ENCODE measurements at places on chromosomes 1 and 21. TPM values are rescaled to one million over a fixed set of nuclear protein-coding genes. Genes with fewer than 3 reads are reported as not detected.

GRCh38 chr1:195804547-195804946 lies 803.7 kb downstream of the KCNT2 start:
- H3K36me3 ChIP-seq, result no peaks in the 10 kb centered on the region
- DNase-seq, result no peak
- H3K4me3 ChIP-seq, result no peak overlapping the region
- no peaks in the 10 kb centered on the region for H3K27me3 ChIP-seq
- H3K27ac ChIP-seq, result no peak overlapping the region
- no peaks in the 10 kb centered on the region for H3K4me1 ChIP-seq

The IL10 gene
- 0.19 TPM for polyA plus RNA-seq

- no peak overlapping the region for H3K4me3 ChIP-seq
- no peak for DNase-seq
- no peaks in the 10 kb centered on the region for H3K27me3 ChIP-seq
- no peaks in the 10 kb centered on the region for H3K36me3 ChIP-seq
- H3K27ac ChIP-seq, result no peak overlapping the region
These were observed 25.5 kb downstream of the GBP2 start for GRCh38 chr1:89100412-89100811.

The EDARADD gene
- polyA plus RNA-seq, result 6.0 TPM

DNA sequence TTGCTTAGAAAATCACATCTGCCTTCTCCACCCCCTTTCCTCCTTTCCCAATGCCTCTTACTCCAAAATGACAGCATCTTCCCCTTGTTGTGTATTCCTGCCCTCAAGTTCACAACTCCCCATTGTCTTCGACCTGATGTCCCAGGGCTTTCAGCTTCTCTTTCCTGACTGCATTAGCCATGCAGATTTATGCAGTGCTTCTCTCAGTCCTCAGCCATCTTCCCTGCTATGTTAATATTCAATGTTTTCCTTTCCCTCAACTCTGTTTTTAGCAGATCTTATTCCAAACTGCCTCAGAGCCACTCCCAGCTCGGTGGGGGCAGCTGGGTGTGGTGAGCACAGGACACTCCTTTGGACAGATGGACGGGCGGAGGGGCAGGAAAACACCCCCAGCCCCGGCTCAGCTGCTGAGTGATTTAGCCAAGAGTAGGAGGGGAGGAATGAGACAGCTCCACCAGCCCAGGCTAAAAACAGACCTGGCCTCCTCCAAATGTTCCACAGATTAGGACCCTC lies 71.0 kb downstream of the CD2 start:
- H3K27ac ChIP-seq, result no peak overlapping the region
- no peaks in the 10 kb centered on the region for H3K27me3 ChIP-seq
- H3K4me3 ChIP-seq, result no peak overlapping the region
- no peak for DNase-seq
- peaks cover 23% of the 10 kb centered on the region for H3K4me1 ChIP-seq

DNA sequence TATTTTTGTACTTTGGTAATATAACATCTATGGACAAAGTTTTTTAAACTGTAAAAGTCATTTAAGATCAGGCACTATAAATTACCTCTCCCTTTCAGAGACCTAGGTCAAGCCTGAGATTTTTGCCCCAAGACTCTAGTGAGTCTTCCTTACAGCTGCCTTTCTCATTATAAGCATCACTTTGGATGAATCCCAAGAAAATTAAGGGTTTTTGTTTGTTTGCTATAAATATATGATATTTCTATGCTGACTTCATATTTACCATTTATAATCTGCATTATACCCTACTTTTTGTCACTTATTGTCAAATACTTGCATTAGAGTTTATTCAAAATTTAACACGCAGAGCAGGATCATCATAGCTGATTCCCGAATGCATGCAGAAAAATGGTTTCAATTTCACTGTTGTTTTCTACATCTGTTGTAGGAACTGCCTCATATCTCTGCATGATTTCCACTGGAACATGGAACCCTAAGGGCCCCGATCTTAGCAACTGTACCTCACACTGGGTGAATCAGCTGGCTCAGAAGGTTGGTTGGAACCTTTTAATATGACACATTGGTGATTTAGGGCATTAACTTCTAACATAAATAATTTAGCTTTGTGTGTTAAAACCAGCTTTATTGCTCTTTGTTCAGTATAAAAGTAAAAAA lies 150.0 kb downstream of the ADGRL2 start:
- no peaks in the 10 kb centered on the region for H3K27me3 ChIP-seq
- H3K4me1 ChIP-seq, result no peaks in the 10 kb centered on the region
- no peaks in the 10 kb centered on the region for H3K36me3 ChIP-seq
- H3K4me3 ChIP-seq, result no peak overlapping the region
- no peak overlapping the region for H3K27ac ChIP-seq
- DNase-seq, result no peak

GRCh38 chr1:116693759-116694480 lies 26.4 kb upstream of the IGSF3 start:
- H3K4me3 ChIP-seq, result no peak overlapping the region
- no peaks in the 10 kb centered on the region for H3K36me3 ChIP-seq
- H3K27me3 ChIP-seq, result no peaks in the 10 kb centered on the region

- no peaks in the 10 kb centered on the region for H3K27me3 ChIP-seq
- no peaks in the 10 kb centered on the region for H3K36me3 ChIP-seq
- no peak overlapping the region for H3K4me3 ChIP-seq
- H3K4me1 ChIP-seq, result no peaks in the 10 kb centered on the region
- H3K27ac ChIP-seq, result no peak overlapping the region
These were observed 1312.2 kb downstream of the PLA2G4A start for GRCh38 chr1:188140958-188141357.

The ITLN1 gene
- not detected for polyA plus RNA-seq

DNA sequence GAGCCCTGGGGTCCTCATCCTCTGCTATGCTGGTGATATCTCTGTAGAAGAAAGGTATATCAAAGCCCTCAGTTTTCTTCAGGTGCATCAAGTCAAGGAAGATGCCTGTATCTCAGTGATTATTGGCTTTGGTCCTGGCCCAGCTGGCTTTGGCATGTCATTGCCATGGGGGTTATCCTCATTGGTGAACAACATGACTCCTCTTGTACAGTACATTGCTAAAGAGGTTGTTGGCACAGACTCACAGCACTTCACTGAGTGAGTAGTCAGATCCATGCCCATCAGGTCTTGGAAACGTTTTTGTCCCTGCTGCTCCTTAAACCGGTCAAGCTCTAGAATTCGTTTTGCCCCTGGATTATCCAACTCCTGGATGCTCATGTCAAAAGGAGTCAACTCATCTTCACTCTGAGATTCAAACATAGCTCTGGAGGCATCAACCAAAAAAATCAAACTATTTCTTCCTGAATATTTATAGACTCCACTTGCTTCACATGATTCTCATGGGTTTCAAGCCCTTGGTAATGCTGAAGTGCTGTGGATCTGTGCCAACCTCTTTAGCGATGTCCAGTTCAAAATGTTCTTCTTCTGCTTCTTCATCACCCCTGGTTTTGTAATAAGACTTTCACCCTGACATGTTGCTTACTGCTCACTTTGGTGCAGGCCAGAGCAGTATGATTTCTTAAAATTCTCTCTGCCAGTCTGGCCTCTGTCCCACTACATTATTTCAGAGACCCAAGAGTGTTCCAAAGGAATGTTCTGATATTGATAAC lies 43.0 kb upstream of the RAB3GAP2 start:
- no peaks in the 10 kb centered on the region for H3K27me3 ChIP-seq
- H3K4me1 ChIP-seq, result no peaks in the 10 kb centered on the region
- H3K36me3 ChIP-seq, result no peaks in the 10 kb centered on the region
- H3K27ac ChIP-seq, result no peak overlapping the region
- H3K4me3 ChIP-seq, result no peak overlapping the region
- DNase-seq, result no peak

GRCh38 chr1:39662861-39663260 lies 9.0 kb downstream of the NT5C1A start:
- peaks cover 27% of the 10 kb centered on the region for H3K4me1 ChIP-seq
- no peak overlapping the region for H3K4me3 ChIP-seq
- H3K27me3 ChIP-seq, result no peaks in the 10 kb centered on the region
- no peaks in the 10 kb centered on the region for H3K36me3 ChIP-seq

DNA sequence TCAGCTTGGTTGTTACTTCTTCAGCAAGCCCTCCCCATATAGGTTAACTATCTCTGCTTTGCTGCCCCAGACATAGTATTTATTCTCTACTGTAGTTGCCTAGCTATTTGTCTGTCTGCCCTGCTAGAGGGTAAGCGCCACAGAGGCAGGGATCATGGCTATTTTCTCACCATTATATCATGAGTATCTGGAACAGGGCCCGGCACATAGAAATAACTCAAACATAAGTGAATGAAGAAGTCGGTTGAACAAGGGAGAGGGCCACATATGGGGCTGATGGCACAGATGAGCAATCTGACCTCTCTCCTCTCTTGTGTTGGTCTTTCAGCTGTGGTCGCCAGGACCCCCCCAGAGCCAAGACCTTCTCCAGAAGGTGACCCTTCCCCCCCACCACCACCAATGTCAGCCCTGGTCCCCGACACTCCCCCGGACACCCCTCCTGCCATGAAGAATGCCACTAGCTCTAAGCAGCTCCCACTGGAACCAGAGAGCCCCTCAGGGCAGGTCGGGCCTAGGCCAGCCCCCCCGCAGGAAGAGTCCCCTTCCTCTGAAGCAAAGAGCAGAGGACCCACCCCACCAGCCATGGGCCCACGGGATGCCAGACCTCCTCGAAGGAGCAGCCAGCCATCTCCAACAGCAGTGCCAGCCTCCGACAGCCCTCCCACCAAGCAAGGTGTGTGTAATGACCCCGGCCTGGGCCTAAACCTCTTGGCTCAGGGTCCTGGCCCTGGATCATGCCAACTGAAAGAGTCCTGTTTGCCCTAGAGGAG lies 14.9 kb downstream of the MAP7D1 start:
- H3K27me3 ChIP-seq, result no peaks in the 10 kb centered on the region
- no peak overlapping the region for H3K4me3 ChIP-seq

GRCh38 chr1:185585770-185586169 lies 148.4 kb upstream of the HMCN1 start:
- H3K36me3 ChIP-seq, result no peaks in the 10 kb centered on the region
- DNase-seq, result no peak

DNA sequence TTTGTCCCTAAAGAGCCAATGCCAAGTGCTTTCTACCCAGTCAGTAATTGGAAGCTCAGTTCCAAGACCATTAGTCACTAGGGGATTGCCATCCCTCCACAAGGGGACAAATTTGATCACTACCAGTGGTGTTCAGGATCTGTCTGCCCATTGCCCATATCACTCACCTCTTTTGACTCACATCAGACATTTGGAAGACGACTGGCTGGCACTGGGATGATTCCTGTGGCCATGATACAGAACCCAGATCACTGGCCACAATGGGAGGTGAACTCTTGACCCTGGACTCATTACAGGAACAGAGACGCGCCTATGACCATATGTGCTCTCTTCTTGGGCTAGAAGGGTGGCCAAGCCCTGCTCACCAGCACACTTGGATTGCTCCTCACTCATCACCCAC lies 71.0 kb downstream of the COLGALT2 start:
- H3K27ac ChIP-seq, result no peak overlapping the region
- no peak overlapping the region for H3K4me3 ChIP-seq
- no peak for DNase-seq
- no peaks in the 10 kb centered on the region for H3K27me3 ChIP-seq

- DNase-seq, result no peak
- no peaks in the 10 kb centered on the region for H3K27me3 ChIP-seq
- no peaks in the 10 kb centered on the region for H3K4me1 ChIP-seq
- no peak overlapping the region for H3K4me3 ChIP-seq
These were observed 25.5 kb upstream of the RCC1 start for GRCh38 chr1:28480308-28480707.

GRCh38 chr1:66317248-66317515 lies 216.8 kb upstream of the SGIP1 start:
- H3K4me1 ChIP-seq, result no peaks in the 10 kb centered on the region
- H3K27me3 ChIP-seq, result no peaks in the 10 kb centered on the region
- no peak overlapping the region for H3K27ac ChIP-seq
- no peak for DNase-seq
- no peaks in the 10 kb centered on the region for H3K36me3 ChIP-seq
- no peak overlapping the region for H3K4me3 ChIP-seq

- peaks cover 14% of the 10 kb centered on the region for H3K36me3 ChIP-seq
- no peak overlapping the region for H3K4me3 ChIP-seq
- no peak overlapping the region for H3K27ac ChIP-seq
- no peaks in the 10 kb centered on the region for H3K4me1 ChIP-seq
- no peaks in the 10 kb centered on the region for H3K27me3 ChIP-seq
These were observed 21.5 kb downstream of the PANK4 start for GRCh38 chr1:2504949-2505272.

GRCh38 chr1:224872832-224873433 lies 56.5 kb upstream of the DNAH14 start:
- no peak overlapping the region for H3K27ac ChIP-seq
- no peaks in the 10 kb centered on the region for H3K4me1 ChIP-seq
- H3K27me3 ChIP-seq, result no peaks in the 10 kb centered on the region
- no peak for DNase-seq
- H3K36me3 ChIP-seq, result no peaks in the 10 kb centered on the region

DNA sequence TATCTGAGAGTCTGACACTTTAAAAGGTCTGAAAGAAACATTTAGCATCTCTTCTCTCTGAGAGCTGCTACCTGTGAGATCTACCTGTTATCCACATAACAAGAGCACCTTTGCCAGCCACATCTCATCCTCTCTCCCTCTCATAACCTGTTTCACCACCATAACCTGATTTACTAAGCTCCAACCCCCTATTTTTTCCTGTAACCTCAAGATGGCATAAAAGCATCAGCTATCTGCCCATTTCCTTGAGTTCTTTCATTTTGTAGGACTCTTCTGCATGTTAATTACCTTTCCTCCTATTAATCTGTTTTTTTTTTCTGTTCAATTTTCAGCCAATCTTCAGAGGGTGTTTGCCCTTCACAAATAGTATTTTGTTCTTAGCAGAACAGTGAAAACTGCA lies 136.5 kb upstream of the KCNK1 start:
- H3K27ac ChIP-seq, result no peak overlapping the region
- H3K36me3 ChIP-seq, result no peaks in the 10 kb centered on the region
- no peak overlapping the region for H3K4me3 ChIP-seq
- no peak for DNase-seq
- peaks cover 3% of the 10 kb centered on the region for H3K4me1 ChIP-seq

GRCh38 chr1:6591222-6591621 lies 11.4 kb downstream of the ZBTB48 start:
- H3K36me3 ChIP-seq, result peaks cover 25% of the 10 kb centered on the region
- no peak for DNase-seq
- no peaks in the 10 kb centered on the region for H3K4me1 ChIP-seq

The LCE6A gene
- not detected for polyA plus RNA-seq

GRCh38 chr1:185412385-185413087 lies 95.5 kb upstream of the IVNS1ABP start:
- no peak overlapping the region for H3K27ac ChIP-seq
- H3K4me3 ChIP-seq, result no peak overlapping the region
- no peaks in the 10 kb centered on the region for H3K36me3 ChIP-seq
- no peaks in the 10 kb centered on the region for H3K27me3 ChIP-seq
- no peak for DNase-seq

- no peaks in the 10 kb centered on the region for H3K27me3 ChIP-seq
- no peaks in the 10 kb centered on the region for H3K4me1 ChIP-seq
- no peak for DNase-seq
- H3K36me3 ChIP-seq, result no peaks in the 10 kb centered on the region
- H3K4me3 ChIP-seq, result no peak overlapping the region
These were observed 211.1 kb downstream of the ROR1 start for GRCh38 chr1:63984930-63985290.

DNA sequence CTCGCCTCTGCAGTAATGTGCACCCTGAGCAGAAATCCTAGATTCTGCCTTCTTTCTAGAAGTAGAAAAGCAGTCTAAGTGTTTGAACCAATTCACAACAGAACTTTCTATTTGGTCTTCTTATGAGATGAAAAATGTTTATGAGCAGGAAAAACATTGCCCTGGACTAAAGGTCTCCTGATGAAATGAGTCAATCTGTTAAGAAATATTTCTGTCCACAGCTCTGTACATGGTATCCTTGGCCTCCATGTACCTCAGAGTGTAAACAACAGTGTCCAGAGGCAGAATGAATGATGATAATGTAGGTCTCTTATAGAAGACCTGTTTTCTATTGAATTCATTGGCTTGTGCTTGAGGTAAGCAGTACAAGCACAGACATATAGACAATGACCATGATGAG lies 6.2 kb upstream of the APCS start:
- H3K27me3 ChIP-seq, result no peaks in the 10 kb centered on the region
- H3K4me1 ChIP-seq, result no peaks in the 10 kb centered on the region
- H3K36me3 ChIP-seq, result no peaks in the 10 kb centered on the region
- H3K4me3 ChIP-seq, result no peak overlapping the region

The FBXO2 gene
- not detected for polyA plus RNA-seq

Measured in GM12878 (cell line).